NCI-H2171 (cell line): ENCODE measurements at places on chromosomes 16 and 17.
A peak's percentile ranks its signal among the peaks of the same experiment; 100 is the strongest.

DNA sequence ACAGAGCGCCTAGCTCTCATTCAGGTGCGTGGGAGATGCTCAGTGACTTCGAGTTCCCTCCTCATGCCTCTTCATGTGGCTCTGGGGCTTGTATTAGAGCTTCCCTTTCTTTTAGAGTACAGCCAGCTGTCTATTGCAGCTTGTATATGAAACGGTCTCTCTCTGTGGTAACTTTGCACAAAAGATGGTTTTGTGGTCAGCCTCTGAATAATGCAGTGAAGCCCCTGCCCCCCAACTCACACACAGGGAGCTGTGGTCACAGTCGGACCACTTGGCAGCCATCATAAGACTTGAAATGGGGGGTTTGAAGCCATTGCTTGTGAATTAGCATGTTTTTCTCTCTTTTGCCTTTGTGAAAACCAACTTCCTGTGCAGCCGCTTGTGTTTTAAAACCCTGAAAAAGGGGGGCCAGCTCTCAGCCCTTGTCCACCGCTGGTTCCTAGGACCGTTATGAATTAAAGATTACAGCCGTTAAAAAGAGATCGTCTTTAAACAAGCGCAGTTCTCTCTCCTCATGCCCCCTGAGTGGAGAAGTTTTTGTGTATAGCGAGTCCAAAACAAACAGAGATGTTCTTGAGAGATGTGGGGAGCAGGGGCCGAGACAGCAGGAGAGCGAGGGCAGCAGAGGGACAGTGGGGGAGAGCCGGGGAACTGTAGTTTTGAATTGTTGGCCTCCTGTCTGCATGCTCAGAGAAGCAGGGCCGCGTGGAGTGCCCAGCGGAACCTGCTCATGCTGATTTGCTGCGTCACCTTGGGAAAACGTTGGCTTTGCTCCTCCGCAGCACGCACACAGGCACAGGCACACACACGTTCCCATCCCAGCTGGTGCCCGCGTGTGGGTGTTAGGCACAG is 199.0 kb downstream of the MSI2 start:
- DNase-seq, result no peak

DNA sequence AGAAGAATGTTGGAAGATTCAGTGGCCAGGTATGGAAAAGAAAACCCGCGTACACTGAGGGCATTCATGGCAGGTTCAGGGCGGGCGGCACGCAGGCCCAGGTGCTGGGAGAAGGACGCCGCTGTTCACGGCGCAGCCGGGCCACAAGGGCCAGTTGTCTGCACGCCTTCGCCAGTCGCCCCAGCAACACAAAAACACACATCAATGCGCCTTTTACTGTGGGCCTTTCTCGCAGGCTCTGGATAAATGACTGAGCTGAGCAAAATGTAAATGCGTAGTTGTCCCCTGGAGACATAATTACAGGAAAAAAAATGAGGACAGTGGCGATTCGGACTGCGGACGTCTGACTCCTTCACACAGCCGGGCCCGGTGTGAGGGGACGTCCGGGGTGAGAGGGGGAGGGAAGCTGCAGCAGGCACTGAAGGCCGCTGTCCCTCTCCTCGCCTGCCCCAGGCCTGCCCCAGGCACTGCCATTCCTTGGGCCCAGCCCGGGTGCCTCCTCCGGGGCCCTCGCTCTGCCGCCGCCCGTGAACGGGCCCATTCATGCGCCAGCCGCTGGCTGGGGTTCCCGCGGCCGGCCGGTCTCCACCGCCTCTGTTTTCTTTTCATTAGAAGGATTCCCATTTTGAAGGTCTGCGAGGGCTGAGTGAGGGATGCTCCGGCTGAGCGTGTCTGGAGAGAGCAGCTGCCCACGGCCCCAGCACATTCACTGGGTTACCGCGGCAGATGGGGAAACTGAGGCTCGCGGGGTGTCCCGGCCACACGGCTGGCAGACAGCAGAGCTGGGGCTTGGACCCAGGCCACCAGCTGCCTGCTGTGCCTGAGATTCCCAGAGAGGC is 6.5 kb upstream of the ZNF469 start:
- DNase-seq, result no peak

GRCh38 chr16:75868636-75869632 is 142.6 kb upstream of the CPHXL start:
- no peak for DNase-seq

- no peak for DNase-seq
Observed at GRCh38 chr17:50629902-50630301, 4.8 kb upstream of the ABCC3 start.

GRCh38 chr17:3007651-3008121 is 55.7 kb downstream of the OR1D5 start:
- no peak for DNase-seq

- DNase-seq, result no peak
Observed at GRCh38 chr17:79865351-79866210, 26.3 kb upstream of the CBX4 start.

DNA sequence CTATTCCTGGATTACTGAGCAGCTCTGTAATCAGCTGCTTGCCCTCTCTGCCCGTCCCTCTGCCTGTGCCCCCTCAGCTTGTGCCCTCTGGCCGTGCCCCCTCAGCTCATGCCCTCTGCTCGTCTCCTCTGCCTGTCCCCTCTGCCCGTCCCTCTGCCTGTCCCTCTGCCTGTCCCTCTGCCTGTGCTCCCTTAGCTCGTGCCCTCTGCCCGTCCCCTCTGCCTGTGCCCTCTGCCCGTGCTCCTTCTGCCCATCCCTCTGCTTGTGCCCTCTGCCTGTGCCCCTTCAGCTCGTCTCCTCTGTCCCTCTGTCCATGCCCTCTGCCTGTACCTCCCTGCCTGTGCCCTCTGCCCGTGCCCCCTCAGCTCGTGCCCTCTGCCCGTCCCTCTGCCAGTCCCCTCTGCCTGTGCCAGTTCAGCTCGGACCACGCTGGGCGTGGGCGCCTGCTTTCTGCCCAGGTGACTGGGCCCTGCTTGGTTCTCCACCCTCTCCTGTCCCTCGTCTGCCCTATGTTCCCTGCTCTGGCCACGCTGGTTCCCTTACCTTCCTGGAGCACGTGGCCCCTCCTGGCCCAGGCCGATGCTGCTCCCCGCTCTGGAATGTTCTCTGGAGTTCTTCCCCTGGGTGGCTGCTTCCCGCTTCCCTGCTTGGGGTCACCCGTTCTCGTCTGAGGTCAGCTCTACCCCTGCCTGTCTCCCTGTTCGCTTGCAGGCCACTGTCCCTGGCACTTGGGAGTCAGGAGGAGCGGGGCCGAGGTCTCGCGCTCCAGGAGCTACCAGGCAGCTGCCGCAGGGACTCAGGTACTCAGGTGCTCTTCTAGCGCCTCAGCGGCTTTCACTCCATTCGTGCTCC is 63.9 kb downstream of the BANP start:
- DNase-seq, result no peak

DNA sequence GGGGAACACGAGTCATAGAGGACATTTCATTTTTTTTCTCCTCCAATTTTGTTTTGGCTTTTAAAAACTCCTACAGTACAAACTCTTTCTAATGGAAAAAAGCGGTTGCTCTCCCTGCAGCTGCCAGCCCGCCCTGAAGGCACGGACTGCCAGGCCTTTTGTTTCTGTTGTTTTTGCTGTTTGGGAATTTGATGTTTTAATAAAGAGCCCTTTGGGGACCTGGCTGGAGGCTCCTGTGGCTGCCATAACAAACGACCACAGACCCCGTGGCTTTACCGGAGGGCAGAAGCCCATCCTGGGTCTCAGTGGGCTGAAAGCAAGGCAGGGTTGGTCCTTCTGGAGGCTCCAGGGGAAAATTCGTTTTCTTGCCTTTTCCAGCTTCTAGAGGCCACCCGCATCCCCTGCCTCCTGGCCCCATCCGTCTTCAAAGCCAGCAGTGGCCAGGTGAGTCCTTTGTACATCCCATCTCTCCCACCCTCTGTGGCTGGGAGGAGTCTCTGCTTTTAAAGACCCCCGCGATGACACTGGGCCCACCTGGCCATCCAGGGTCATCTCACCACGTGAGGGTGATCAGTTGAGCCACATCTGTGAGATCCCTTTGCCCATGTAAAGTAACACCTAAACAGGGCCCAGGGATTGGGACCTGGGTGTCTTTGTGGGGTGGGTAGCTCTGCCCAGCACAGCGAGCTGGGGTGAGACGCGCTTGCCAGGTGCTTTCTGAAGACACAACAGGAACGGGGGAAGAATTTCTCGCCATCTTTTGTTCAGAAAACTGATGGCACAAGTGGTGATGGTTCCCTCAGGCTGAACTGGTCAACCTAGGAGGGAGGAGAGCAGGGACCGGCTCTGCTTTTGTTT is 113.9 kb downstream of the BANP start:
- DNase-seq, result no peak

GRCh38 chr17:10010752-10011151 is 105.7 kb upstream of the RCVRN start:
- DNase-seq, result no peak

DNA sequence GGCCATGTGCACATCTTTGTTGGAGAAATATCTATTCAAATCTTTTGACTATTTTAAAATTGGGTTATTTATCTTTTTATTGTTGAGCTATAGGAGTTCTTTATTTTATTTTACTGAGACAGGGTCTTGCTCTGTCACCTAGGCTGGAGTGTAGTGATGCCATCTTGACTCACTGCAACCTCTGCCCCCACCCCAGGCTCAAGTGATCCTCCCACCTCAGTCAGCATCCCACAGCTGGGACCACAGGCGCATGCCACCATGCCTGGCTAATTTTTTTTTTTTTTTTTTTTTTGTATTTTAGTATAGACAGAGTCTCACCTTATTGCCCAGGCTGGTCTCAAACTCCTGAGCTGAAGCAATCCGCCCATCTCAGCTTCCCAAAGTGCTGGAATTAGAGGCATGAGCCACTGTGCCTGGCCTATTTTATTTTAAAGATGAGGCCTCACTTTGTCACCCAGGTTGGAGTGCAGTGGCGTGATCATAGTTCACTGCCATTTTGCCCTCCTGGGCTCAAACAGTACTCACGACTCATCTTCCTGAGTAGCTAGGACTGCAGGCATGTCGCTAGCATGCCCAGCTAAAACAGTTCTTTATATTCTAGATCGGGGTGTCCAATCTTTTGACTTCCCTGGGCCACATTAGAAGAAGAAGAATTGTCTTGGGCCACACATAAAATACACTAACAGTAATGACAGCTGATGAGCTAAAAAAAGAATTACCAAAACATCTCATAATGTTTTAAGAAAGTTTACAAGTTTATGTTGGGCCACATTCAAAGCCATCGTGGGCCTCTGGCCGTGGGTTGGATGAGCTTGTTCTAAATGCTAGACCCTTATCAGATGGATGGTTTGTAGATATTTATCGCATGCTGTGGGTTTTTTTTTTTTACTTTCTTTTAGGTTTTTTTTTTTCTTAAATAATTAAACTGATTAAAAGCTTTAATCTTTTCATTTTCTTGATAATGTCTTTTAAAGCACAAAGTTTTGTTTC is 13.7 kb downstream of the TENT4B start:
- no peak for DNase-seq

- no peak for DNase-seq
Observed at GRCh38 chr16:84808826-84809225, 11.0 kb upstream of the CRISPLD2 start.

DNA sequence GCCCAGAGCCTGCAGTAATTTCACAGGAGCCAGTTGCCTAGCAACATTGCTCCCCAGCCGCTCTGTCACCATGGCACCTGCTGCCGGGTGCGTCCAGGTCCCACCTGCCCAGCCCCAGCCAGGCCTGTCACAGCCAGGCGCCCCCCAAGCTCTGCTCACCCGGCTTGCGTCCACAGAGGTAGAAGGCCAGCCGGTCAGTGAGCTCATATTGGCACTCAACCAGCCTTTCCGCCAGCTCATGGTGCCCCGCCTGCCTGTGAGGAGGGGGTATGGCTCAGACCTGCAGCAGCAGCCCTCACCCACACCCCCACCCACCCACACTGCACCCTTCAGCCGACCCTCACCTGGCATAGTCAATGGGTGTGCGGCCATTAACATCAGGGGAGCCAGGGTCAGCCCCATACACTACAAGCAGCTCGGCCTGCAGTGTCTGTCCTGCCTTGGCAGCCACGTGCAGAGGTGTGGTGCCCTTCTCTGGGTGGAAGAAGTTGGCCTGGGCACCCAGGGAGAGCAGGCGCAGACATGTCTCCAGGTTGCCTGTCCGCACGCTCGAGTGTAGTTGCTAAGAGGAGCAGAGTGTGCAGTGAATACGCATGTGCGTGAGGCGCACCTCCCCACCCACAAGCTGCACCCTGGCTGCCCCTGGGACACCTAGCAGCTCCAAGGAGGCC is 7.7 kb downstream of the GIT1 start:
- DNase-seq, result peak; percentile 64

- DNase-seq, result no peak
Observed at GRCh38 chr17:83054518-83055125, 24.8 kb upstream of the METRNL start.

DNA sequence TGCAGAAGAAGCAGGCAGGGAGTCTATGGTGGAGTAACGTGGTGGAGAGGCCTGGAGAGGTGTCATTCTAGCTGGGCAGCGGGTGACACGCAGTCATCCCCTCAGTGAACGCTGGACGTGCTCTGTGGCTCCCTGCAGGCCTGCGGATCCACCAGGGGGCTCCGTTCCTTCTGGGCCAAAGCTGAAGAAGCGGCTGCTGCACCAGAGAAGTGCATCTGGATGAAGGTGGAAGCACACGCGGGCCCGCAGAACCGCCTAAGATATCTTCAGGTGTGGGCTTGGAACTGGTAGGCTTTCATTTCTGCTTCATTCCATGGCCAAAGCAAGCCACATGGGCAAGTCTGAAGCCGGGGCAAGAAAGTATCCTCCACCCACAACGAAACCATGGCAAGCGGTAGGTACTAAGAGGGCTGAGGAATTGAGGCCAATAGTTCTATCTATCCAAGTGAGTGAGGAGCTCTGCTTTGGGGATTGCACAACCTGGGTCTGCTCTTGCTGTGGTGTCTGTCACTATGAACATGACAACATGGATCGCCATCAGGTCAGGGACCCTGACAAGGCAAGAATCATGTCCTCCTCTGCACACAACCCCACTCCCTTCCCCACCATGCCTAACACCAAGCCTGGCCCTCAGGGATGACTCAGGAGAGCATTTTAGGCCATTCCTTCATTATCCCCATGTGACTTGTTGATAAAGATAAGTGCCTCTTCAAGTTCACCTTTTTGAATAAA is 78.9 kb upstream of the FBXO47 start:
- no peak for DNase-seq
